ENCODE measurements at places on chromosomes 4 and X. TPM values are rescaled to one million over a fixed set of nuclear protein-coding genes. Genes with fewer than 3 reads are reported as not detected.

- H3K27me3 ChIP-seq = no peaks in the 10 kb centered on the region
- H3K4me3 ChIP-seq = no peak overlapping the region
- H3K27ac ChIP-seq = no peak overlapping the region
Measured at GRCh38 chrX:9604111-9604907, 139.5 kb downstream of the TBL1X start.

- H3K27me3 ChIP-seq = no peaks in the 10 kb centered on the region
- H3K36me3 ChIP-seq = no peaks in the 10 kb centered on the region
- H3K4me1 ChIP-seq = no peaks in the 10 kb centered on the region
- no peak overlapping the region for H3K27ac ChIP-seq
Measured at GRCh38 chr4:184506527-184507121, 32.3 kb upstream of the IRF2 start.

The SPATA4 gene
- total RNA-seq = not detected

The TMSB15C gene
- 3.2 TPM for total RNA-seq

The TMPRSS11F gene
- total RNA-seq = not detected
